Muscle of back (tissue), 13 donors: ENCODE measurements at places on chromosomes 11 and 22. TPM values are rescaled to one million over a fixed set of nuclear protein-coding genes. Genes with fewer than 3 reads are reported as not detected.

The KRTAP5-7 gene
- not detected for polyA plus RNA-seq

The SCN3B gene
- 38.6 TPM for polyA plus RNA-seq

The GALNT18 gene
- polyA plus RNA-seq: 14.0 TPM

The KCNJ5 gene
- 0.91 TPM for polyA plus RNA-seq

The NXPE1 gene
- polyA plus RNA-seq: not detected

The ARHGAP42 gene
- 27.4 TPM for polyA plus RNA-seq

The OR52W1 gene
- not detected for polyA plus RNA-seq

The MIOX gene
- polyA plus RNA-seq: not detected

The OR2D2 gene
- not detected for polyA plus RNA-seq

DNA sequence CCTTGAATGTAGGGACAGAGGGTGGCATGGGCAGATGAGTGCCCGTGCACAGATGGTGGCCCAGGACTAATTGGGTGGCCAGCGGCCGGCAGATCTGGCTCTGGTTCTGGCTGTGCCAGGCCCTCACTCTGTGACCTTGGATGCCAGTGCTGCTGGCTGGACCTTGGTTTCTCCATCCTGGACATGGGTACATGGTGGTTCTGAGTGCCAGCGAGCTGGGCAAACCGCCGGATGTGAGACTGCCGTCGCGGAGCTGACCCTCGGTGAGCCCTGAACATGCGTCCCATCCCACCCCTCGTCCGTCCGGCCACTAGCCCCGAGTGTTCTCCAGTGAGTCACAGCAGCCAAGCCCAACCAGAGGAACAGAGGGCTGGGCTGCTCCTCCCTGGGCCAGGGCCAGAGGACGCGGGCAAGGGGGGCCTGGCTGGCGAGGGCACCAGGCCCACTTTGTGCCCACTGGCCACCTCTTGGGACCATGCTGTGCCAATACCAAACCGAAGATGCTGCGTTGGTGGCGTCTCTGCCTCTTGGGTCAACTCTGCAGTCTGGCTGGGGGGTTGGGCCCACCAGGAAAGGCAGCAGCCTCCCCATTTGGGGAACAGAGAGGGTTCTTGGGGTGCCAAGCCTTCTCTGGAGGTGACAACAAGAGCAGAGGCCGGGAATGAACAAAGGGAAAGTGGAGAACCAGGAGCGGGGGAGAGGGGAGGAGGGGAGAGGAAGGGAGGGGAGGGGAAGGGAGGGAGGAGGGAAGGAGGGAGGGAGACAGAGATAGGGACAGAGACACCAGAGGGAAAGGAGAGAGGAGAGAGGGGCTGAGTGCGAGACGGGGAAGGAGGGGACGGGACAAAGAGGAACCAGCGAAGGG, 10.7 kb downstream of the LSP1 start:
- DNase-seq: peak; percentile 83

- no peak for DNase-seq
These were observed 173.3 kb upstream of the PDGFD start for GRCh38 chr11:104337273-104337672.

GRCh38 chr11:64095949-64096348, 60.2 kb downstream of the FLRT1 start:
- DNase-seq: no peak

DNA sequence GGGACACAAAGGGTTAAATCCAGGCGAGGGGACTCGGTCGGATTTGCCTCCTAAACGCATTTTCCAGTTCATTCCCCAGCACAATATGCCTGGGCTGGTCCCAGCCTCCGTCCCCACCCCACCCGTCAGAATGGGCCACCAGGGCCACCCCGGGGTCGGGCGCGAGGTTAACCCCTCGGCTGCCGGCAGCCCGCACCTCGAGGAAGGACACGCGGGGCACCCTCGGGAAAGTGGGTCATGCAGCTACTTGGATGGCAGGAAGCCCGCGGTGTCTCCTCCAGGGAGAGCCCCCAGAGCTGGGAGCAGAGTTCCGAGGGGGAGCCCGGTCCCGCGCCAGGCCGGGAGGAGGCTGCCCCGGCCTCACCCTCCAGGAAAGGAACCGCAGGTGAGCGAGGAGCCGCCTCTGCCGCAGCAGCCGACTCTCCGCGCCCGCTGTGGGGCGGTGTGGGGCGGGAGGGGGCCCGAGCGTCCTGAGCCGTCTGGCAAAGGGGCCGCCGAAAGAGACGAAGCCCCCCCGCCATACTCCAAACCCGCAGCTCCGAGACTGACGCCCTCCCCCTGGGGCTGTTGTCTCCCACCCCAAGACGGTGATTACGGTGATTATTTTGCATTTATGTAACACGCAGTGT, 1.4 kb downstream of the NECTIN1 start:
- DNase-seq: peak; percentile 66

DNA sequence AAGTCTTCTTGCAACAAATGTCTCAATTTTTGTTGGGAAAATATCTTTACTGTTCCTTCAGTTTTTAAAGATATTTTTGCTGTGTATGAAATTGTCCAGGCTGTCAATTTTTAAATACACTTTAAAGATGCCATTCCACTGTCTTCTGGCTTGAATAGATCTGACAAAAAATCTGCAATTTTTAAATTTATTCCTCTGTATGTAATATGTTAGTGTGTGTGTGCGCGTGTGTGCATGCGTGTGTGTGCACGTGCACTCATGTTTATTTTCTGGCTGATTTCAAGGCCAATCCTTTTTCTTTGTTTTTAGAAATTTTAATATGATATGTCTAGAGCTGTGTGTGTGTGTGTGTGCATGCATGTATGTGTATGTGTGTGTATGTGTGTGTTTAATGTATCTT, 263.2 kb upstream of the SESN3 start:
- no peak for DNase-seq

GRCh38 chr22:44025171-44026065, 1.3 kb downstream of the PARVB start:
- no peak for DNase-seq

DNA sequence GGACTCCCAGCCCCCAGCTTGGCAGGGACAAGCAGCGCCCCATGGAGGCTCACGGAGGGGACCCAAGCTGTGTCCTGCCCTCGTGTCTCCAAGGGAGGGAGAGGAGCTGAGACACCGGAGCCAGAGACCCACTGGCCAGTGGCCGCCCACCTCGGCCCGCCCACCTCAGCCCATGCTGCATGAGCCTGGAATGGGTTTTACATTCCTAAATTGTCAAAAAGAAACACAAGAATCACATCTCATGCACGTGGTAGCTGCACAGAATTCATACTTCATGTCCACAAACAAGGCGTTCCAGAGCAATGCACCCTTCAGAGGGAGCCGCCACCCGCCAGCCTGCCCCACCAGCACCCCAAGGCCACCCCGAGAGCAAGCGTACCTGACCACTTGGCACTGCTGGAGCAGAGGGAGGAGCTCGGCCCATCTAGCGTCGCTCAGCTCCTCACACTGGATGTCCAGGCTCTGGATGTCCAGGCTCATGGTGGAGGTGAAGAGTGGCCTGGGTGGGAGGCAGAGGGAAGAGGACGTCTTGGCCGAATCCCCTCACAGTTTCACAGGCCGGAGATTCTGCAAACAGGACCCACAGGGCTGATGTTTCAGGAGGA, 5.3 kb downstream of the RNH1 start:
- peak; percentile 2 for DNase-seq

GRCh38 chr11:46247090-46247489, 30.4 kb upstream of the CREB3L1 start:
- DNase-seq: no peak

DNA sequence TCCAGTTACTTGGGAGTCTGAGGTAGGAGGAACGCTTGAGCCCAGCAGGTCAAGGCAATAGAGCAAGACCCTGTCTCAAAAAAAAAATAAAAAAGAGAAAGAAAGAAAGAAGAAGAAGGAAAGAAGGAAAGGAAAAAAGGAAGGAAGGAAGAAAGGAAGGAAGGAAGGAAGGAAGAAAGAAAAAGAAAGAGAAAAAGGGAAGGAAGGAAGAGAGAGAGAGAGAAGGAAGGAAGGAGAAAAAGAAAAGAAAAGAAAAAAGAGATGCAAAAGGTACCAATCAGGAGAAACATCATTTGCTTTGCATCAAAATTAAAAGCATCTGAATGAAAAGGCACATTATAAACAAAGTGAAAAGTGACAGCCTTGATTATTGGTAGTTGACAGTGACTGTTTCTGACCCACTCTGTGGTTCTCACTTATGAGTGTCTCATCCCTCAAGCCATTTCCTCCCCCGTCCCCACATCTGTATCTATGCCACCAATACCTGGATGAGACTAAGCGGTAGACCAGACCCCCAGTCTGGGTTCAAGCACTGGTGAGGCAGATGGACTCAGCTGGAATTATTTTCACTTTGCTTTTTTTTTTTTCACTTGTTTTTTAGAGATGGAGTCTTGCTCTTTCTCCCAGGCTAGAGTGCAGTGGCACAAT, 33.0 kb upstream of the XBP1 start:
- no peak for DNase-seq

DNA sequence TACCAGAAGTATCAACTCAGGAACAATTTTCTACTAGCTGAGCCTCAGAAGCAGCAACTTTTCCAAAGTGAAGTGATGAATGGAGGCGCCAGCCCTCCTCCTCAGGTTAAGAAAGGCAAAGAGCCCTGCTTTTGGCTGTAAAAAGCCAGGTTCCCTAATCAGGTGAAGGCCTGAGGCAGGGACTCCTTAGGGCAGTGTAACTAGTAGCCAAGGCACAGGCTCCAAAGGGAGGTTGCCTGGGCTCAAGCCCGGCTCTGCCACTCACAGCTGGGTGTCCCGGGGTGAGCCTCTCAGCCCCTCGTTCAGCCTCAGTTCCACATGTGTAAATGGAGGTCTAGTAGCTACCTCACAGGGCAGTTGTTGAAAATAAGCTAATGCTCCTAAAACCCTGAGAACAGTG, 19.5 kb downstream of the TSKU start:
- DNase-seq: no peak

DNA sequence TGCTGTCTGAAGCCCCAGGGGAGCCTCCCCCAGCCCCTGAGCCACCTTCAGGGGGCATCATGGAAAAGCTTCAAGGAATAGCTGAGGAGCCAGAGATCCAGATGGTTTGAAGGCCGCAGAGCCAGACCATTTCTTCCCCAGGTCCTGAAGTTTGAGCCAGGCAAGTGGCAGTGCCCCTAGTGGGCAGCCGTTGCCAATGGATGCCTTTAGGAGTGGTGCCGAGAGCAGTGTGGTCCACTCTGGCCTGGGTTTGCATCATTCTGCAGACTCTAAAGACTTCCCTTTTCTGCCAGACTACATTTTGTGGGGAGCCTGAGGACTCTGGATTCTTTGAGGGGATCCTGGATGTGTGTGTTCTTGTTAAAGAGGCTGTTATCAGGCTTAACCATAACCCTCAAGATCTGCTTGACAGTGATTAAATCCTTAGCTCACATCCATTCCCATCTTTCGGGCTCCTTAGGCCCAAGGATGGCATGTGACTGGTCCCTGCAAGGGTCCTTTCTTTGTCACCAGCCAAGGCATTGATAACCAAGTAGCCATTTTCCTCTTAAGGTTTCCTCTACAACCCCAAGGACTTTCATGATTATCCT, 13.1 kb downstream of the HINFP start:
- DNase-seq: no peak

DNA sequence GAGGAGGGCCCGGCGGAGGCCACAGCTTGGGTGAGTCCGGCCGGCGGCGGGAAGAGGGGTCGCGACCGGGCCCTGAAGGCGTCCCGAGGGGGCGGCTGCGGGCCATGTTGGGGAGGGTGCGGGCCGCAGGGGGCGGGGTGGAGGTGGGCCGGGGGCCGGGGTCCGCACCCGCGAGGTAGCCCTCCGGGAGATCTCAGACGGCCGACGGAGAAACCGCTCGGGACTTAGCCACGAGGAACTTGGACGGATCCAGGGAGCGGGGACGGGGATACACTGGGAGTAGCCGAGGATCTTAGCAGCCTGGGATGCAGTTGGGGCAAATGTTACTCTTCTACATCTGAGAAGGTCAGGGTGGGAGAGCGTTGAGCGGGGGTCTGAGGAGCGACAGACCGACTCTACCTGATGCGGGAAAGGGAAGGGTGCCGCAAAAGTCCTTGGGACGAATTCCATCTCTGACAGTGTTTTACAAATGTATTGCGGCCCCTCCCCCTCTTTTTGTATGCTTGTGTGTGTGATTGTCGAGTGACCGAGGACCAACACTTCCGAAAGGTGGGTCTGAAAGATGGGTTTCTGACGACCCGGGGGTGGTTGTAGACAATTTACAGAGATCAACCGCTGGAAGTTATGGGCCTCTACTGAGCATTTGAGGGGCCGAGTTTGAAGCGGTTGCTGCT, 658 bp downstream of the STIP1 start:
- DNase-seq: no peak

DNA sequence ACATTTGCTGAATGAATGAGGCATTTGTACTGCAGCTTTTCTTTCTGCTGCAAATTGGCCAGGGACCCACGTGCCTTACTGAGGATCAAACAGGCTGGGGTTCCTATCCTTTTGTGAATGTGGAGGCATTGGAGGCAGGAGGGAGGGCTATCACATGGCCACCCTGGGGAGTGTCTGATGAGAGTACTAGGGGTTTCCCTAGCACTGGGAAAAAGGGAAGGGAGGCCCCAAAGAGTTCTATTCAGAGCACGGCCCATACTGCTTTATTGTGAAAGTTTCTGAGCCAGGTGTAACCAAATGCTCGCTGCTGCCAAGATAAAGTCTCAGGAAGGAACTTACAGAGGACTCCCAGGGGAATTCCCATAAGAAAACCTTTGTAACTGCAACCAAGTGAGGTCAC, 78.4 kb upstream of the ANO1 start:
- DNase-seq: no peak

DNA sequence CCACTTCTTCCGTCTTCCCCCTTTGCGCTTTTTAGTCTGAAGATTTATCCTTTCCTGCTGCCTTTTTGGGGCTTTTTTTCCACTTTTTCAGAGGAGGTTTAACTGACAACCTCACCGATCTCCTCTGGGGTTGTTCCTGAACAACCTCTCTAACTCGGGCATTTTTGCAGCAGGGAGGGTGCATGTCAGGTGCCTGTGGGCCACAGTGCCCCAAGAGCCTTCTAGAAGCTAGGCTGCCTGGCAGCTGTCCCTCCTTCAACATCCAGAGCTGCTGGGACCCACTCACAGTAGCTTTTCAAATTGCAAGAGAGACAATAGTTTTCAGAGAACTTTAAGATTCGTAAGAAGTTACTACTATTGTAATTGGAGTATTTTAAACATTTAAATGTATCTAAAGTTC, 1112.4 kb upstream of the CNTN5 start:
- no peak for DNase-seq

DNA sequence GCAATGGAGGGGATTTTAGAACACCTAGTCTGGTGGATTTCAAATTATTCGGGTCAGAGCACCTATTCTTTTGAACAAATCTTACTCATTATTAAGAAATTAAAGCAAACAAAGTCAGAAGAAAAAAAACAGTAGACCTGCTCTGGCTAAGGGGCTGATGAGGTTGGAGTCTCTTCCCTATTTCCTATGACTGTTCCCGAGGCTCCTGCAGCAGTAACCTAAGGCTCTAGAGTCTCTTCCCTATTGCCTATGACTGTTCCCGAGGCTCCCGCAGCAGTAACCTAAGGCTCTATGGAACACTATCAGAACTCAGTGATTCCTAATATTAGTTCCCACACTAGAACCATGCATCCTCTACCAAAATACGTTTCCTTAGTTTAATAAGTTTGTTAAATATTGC, 607.9 kb downstream of the NTM start:
- no peak for DNase-seq

- DNase-seq: no peak
These were observed 45.8 kb upstream of the TH start for GRCh38 chr11:2217211-2218030.
